ENCODE measurements at places on chromosomes 6 and 20.

- peaks cover 2% of the 10 kb centered on the region for H3K4me1 ChIP-seq
- H3K27me3 ChIP-seq = no peaks in the 10 kb centered on the region
Measured at GRCh38 chr6:148999929-149000468, 253.2 kb downstream of the UST start.

GRCh38 chr6:22444330-22444729 lies 125.0 kb upstream of the HDGFL1 start:
- no peak overlapping the region for H3K27ac ChIP-seq
- H3K4me1 ChIP-seq = peaks cover 13% of the 10 kb centered on the region
- no peaks in the 10 kb centered on the region for H3K27me3 ChIP-seq
- no peak for DNase-seq

DNA sequence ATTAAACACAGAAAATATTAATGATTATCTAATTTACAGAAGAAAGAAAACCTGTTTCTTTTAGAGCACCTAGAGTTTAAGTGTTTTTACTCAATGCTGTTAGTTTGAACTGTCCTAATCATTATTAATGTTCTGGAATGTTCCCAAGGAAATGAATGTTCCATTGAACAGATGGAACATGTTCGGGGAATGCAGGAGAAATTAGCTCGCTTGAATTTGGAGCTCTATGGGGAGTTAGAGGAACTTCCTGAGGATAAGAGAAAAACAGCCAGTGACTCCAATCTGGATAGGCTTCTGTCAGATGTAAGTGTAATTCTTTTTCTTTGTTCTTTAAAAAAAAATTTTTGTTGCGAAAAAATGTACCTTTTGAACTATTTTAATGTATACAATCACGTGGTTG lies 10.8 kb upstream of the ECT2L start:
- H3K4me3 ChIP-seq = no peak overlapping the region
- H3K36me3 ChIP-seq = no peaks in the 10 kb centered on the region
- H3K27ac ChIP-seq = no peak overlapping the region

GRCh38 chr6:64123761-64124633 lies 488.4 kb downstream of the PHF3 start:
- no peaks in the 10 kb centered on the region for H3K27me3 ChIP-seq
- H3K4me3 ChIP-seq = no peak overlapping the region
- H3K36me3 ChIP-seq = no peaks in the 10 kb centered on the region
- DNase-seq = no peak
- no peaks in the 10 kb centered on the region for H3K4me1 ChIP-seq
